Naive thymus-derived CD4-positive, alpha-beta T cell (primary cell): ENCODE measurements at places on chromosomes 7 and 10.

DNA sequence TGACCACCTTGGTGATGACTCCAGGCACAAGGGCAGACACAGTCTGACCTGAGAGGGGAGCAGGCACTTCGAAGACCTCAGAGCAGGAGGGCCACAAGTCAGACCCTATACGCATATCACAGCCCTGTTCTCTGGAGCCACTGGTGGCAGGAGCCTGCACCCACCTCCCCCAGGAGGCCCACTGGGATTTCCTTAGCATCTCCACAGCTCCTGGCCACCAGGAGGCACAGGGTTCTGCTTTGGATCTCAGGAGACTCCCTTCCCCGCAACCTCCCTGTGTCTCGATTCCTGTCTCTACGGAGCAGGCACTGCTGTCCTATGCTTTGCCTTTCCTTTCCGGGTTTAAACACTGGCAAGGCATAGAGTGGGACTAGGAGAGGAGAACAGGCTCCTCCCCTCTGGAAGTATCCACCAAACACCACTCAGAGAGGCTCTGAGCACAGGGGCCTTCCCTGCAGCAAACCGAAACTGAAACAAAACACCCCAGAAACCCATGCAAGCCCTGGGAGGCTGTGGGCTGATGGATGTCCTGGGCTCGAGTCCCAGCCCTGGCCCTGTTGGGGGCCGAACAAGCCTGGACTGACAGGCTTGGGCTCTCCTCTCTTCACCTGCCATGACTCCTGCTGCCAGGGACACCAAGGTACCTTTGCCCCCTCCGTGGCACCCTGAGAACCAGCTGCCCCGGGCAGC lies 166.3 kb downstream of the NEURL1 start:
- no peaks in the 10 kb centered on the region for H3K27me3 ChIP-seq
- H3K4me1 ChIP-seq: peaks cover 6% of the 10 kb centered on the region
- peak; percentile 48 for DNase-seq

- no peak for DNase-seq
- H3K4me1 ChIP-seq: no peaks in the 10 kb centered on the region
- no peaks in the 10 kb centered on the region for H3K27me3 ChIP-seq
- H3K4me3 ChIP-seq: no peak overlapping the region
Observed at GRCh38 chr10:114412907-114413797, 8.8 kb upstream of the AFAP1L2 start.

DNA sequence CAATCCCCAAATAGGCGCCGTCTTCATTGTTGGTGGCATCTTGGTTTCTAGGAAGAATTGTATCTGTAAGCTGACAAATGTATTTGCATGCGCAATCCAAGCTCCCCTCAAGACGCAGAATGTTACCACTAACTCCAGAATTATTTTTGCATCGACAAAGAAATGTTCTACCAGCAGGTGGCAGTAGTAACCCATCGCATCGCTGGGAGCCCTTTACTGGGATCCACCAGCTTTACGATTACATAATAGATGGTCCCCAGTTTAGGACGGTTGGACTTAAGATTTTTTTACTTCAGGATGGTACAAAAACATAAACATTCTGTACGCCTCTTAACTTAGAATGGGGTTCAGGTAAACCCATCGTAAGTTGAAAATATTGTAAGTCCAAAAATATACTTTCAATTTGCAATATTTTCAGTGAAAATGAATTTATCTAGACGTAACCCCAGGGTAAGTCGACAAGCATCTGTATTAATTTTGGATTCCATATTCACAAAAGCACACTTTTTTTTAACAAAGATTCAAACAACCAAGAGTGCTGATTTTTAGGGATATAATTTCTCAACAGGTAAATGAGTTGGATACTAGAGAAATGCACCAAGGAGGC lies 114.0 kb upstream of the COBL start:
- H3K4me3 ChIP-seq: no peak overlapping the region
- no peaks in the 10 kb centered on the region for H3K36me3 ChIP-seq
- H3K27ac ChIP-seq: no peak overlapping the region

DNA sequence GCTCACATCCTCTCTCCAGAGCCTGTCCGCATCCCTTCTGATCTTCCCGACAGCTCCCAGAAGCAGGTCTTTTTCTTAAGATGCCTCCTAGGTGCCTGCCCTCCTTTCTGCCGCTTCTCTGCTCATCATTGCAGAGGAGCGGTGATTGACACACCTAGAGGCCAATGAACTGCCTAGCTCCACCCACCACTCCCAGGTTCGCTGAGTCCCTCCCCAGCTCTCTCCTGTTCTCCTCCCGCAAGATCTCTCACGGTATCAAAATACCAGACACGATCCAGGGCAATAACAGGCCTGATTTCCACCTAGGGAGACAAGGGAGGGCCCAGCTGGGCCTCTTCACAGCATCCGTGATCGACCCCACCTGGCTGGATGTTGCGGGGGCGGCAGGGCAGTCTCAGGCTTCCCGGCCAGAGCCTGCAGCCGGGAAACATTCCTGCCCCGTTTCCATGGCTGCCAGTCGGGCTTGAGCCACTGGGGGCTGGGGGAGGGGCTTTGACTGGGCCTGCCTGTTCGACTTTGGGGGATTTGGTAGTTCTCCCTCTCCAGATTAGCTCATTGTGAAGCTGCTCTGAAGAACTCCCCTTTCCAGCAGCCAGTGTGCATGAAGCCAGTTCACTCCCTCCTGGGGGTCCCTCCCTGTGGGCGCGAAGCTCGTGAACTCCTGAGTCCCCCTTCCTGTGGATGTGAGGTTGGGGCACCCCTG lies 373.5 kb downstream of the RPS24 start:
- DNase-seq: peak; percentile 47
- H3K27ac ChIP-seq: no peak overlapping the region
- H3K4me3 ChIP-seq: peak overlapping the region; percentile 50
- H3K27me3 ChIP-seq: no peaks in the 10 kb centered on the region

- H3K36me3 ChIP-seq: peaks cover 9% of the 10 kb centered on the region
- no peak overlapping the region for H3K27ac ChIP-seq
- no peak overlapping the region for H3K4me3 ChIP-seq
- no peaks in the 10 kb centered on the region for H3K4me1 ChIP-seq
Observed at GRCh38 chr7:100372256-100372655, 1.0 kb upstream of the PILRA start.
